Ovary (tissue), 10 donors: ENCODE measurements at places on chromosomes 5 and 9.

DNA sequence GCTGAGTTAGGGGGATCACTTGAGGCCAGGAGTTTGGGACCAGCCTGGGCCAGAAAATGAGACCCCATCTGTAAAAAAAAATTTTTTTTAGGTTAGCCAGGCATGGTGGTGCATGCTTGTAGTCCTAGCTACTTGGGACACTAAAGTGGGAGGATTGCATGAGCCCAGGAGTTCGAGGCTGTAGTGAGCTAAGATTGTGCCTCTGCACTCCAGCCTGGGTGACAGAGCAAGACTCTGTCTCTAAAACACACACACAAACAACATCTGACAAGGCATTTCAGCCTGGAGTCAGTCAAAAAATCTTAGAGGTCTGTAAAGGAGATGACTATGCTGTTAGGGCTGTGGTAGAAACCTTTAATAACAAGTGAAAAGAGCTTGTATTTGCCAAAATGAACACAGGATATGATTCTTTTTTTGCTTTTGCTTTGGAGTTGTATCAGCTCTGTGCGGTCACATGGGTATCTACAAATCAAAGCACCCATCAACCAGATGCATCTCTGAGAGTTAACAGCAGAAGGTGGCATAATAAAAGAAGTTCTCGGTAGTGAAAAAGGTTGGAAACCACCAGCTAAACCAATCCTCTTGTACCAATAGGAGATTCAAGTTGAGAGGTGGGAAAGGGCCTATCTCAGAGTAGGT is 3.6 kb upstream of the PSMD5 start:
- no peak for DNase-seq

GRCh38 chr5:115555084-115555633 is 10.6 kb upstream of the FEM1C start:
- no peak for DNase-seq

GRCh38 chr5:133415906-133416305 is 196.4 kb downstream of the FSTL4 start:
- DNase-seq = no peak

DNA sequence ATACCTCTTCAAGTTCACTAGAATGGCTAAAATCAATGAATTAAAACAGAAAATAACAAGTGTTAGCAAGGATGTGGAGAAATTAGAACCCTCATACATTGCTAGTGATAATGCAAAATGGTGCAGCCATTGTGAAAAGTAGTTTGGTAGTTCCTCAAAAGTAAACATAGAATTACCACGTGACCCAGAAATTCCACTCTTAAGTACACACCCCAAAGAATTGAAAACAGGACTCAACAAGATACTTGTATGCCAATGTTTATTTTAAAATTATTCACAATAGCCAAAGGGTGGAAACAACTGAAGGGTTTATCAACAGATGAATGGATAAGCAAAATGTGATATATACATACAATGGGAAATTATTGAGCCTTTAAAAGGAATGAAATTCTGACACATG is 70.3 kb downstream of the BARX1 start:
- no peak for DNase-seq

DNA sequence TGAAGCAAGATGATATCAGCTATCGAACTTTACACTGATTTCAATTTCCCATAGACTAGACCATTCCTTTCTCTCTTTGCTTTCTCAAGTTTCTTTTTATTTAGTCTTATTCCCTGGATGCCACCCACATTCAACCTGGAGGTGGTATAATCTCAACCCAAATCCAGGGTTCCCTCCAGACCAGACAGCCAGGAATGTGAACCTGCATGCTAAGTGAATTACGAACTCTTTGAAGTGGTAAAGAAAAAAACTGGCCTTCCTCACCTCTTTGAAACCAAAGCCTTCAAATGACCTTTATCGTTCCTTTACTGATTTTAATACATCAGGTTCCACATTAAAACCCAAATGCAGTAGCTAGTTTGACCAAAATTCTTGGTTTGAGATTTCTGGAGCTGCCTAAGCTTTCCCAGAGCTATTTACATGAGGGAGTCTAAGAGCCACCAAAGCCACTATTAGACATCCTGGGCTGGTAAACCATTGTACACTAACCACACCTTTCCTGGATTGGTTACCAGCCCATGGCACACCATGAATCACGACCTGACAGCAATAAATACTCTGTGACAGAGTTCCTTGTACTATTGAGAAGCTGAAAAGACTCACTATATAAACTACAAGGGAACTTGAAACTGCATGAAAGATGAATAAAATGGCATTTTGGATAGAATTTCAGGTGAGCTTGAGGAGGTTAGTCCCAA is 323.7 kb downstream of the ADAMTS6 start:
- DNase-seq = no peak
